ENCODE measurements at places on chromosomes 5 and 9.

GRCh38 chr5:31404325-31404724, 127.6 kb downstream of the DROSHA start:
- no peak for DNase-seq

DNA sequence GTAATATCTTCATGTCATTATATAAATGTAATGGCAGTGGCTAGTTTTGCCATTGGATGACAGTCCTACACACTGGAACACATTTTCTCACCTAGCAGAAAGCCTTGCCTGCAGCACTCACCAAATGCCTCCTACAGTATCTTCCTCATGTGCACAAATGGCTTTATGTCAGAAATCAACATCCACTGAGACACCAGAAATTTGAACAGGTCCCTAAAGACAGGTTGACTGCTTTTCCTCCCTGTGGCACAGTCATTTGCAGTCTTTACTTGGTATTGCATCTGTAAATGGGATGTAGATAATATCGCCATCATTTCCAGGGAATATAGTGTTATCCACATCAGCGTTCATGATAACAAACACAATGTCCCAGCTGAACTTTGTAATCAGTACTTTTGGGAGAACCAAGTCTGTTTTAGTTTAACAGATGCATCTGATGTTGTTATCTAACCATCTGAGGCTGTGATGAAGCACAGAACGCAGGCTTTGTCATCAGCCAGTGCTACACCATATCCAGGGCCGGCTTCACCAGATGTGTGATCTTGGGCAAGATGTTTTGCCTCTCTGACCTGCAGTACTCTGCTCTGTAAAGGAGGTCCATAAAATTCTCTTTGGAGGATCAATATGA, 83.9 kb upstream of the TAS2R1 start:
- DNase-seq = no peak

DNA sequence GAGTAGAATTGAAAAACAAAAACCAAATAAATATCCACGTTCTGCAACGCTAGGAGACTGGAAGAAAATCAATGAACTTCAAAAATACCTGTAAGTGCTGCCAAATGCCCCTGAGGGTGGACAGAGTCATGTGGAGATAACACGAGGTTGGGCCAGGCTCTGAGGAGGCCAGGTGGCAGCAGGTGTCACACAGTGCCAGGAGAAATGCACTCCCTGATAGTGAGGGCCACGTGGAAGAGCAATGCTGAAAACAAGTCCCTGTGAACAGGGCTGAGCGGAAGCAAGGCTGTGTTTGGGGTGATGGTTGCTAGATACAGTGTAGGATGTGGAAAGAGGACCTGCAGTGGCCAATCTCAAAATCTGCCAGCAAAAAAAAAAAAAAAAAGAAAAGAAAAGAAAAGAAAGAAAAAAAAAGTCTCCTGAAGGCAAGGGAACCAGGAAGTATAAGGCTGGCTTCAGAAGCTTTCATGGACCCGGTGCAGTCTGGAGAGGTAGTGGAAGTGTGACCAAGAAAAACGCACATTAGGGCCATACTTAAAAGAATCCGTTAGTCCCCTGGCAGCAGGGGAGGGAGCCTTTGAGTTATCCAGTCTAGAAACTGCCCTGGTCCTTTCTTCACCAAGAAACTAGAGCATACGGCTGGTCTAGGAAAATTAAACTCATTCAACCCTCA, 16.8 kb downstream of the C1QTNF3 start:
- DNase-seq = no peak

DNA sequence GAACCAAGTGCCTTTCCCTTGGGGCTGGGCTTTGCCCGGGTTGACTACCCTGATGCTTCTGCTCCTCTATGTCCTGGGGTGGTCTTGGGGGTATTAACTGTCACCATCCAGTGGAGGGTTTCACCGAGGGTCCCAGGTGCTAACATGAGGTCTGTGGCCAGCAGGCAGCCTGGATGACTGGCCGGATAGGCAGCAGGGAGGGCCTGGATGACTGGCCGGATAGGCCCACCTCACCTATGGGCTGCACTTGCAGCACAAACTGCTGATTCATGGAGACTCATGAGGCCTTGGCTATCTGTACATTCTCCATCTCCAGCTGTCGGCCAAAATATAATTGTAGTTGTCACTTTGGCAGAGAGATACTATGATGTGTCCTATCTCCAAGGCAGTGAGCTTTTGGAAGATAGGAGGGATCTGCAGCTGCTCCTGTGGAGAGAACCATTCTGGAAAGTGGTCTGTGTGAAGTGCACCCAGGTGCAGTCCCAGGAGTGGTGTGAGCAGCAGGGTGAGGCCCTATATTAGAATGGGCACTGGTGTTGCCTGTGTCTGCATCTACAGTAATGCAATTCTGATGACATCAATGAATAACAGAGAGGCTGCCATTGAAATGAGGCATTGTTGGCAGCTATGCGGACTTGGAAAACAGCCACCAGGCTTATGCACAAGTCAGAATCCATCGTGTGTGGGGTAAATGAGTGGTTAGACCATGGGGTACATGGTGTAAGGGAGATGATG, 26.3 kb upstream of the CDKN2AIPNL start:
- no peak for DNase-seq

GRCh38 chr5:139371482-139372435, 11.3 kb downstream of the SLC23A1 start:
- no peak for DNase-seq

GRCh38 chr9:81522716-81523551, 166.4 kb downstream of the TLE1 start:
- peak; percentile 4 for DNase-seq

DNA sequence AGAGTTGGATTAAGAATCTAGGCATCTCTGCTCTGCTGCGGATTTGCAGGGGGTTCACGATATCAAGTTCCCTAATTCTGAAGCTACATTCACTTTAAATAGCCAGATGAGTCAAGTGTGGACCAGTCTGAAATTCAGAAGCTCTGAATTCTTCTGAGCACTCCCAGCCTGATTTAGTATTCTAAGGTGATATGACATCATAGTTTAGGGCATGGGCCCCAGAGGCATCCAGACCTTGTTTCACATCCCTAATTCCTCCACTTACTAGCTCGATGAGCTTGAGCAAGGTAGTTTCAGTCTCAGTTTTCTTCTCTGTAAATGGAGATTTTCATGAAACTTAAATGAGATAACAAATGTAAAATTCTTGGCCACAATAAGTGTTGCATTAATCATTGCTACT, 65.2 kb downstream of the TMEM167A start:
- no peak for DNase-seq

GRCh38 chr5:160938532-160938931, 86.5 kb upstream of the ATP10B start:
- peak; percentile 17 for DNase-seq

GRCh38 chr5:149912226-149912871, 32.2 kb downstream of the PDE6A start:
- no peak for DNase-seq

DNA sequence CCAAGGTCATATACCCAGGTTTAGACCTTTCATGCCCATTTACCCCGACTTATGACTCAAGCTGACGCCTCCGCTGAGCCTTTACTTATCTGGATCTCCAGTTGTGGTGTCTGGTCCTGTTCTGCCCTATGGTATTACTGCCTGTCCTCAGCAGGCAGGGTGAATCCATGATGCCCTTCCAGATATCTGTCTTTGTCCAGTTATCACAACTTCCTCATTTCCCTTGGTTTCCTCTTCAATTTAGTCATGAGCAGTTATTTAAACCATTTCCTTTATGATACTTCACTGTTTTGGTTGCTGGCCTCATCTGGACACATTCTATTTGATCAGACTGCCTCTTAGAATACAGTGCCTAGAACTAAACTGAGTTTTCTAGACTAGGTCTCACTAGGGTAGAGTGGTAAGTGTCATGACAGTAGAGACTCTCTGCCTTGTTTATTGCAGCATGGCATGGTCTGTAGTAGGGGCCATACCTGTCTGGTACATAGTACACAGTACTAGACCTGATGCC, 93.3 kb downstream of the MELK start:
- no peak for DNase-seq

DNA sequence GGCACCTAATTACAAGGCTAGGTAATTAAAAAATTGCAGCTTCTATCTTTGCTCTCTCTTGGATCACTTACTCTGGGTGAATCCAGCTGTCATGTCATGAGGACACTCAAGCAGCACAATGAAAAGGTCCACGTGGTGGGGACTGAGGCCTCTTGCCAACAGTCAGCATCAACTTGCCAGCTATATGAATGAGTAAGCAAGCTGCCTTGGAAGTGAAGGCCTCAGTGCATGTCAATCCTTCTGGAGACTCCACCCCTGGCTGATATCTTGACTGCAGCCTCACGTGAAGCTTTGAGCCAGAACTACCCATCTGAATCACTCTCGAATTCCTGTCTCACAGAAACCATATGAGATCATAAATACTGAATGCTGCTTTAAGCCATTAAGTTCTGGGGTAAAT, 140.5 kb downstream of the SNX18 start:
- DNase-seq = no peak

GRCh38 chr5:168809218-168809617, 230.1 kb upstream of the PANK3 start:
- no peak for DNase-seq

DNA sequence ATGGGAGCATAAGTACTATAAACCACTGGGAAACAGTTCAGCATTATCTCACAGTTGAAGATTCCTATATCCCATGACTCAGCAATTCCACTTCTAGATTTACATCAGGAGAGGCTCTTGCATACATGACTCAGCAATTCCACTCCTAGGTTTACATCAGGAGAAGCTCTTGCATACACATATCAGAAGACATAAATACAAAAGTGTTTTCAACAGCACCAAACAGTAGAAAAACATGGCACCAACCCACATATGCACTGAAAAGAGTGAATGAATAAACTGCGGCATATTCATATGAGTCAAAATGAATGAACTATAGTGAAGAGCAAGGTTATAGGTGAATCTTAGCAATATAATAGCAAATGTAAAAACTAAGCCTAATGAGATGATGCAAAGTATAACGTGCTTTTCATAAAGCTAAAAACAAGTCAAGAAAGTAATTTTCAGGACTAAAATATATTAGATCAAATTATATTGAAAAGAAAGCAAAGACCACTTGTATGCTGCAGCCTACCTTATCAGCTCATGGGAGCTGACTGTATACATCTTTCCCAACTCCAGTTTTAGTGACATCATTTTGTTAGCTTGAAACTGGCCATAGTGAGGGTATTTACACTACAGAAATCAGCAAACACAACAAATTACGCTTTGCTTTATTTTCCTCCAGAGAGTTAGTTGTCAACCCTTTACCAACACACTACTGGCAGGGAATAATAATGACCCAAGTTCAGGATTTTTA, 95.8 kb downstream of the ANKRD18B start:
- DNase-seq = peak; percentile 22

- DNase-seq = no peak
Observed at GRCh38 chr9:22228542-22228941, 218.1 kb upstream of the DMRTA1 start.

DNA sequence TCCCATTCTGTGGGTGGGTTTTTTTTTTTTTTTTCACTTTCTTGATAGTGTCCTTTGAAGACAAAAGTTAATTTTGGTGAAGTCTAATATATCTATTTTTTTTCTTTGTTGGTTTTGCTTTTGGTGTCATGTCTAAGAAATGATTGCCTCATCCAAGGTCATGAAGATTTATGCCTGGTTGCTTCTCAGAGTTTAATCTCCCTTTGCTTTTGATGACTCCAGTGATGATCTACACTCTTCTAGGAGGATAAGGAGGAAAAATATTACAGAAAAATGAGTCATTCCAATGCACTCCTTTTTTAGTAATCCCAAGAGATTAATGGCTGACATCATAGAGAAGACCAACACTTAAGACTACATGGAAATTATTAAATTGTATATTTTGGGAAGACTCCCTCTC, 79.7 kb upstream of the ICE1 start:
- no peak for DNase-seq

DNA sequence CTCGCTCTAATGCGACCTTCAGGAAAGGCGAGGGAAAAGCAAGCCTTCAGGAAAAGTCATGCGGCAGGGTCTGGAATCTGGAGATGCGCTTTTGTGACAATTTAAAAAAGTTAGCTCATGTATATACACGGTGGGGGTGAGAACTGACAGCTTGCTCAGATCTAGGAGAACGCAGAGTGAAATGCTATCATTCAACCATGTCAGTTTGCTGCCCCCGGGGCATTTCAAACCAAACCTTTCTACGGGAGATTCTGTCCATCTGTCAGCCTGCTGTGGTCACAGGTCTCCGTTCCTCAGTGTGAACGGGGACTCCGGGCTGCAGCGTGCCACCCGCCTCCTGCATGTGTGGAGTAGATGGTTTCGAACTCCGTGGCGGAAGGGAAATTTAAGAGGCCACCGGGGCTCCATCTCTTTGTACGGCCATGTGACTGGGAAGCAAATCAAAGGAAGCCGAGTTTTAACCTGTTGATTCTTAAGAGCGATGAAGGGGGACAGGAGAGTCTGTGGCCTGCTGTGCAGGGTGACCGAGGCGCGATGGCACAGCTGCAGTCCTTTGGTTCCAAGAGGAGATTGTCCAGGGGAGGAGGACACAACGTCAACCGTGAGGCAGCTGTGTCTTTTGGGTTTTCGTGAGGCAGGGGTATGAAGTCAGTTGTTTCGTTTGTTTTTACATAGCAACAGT, 45.9 kb downstream of the OTULIN start:
- DNase-seq = no peak

DNA sequence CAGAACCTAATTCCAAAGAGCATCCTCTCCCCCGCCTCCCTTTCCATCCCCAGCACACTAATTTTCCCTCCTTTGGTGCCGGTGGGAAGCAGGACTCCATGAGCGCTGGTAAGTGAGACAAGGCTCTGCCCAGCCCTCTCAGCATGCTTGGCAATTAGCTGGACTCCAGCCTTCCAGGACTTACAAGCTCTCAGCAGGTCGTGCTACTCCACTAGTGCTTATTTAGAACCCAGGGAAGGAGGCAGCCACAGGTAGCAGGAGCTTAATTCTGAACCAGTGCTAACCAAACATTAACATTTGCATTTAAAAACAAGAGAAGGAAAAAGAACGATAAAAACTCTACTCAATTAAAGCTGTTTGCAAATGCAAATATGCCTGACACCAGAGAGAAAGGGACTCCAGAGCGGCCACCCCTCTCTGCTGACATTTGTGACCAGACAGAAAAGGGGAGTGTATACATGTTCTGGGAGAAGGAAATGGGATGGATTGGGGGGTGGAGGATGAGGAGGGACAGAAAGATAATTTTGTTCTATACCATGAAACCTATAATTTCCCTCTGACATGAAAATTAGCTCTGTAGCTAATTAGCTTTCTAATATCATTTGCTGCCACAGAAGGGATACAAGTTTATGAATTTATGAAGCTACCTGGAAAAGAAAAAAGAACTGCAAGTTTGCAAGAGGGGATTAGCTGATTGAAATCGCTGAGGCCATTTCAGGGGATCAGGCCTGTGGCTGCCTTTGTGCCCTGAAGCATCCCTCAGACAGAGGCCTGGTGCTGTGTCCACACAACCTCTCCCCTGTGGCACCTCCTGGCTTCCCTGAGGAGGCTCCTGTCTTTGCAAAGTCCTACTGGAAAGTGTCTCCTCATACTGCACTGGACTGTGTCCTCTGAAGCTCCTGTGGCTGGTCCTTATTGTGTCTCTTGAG, 266.3 kb downstream of the SEC61B start:
- no peak for DNase-seq
